ENCODE measurements at places on chromosomes 6 and 20.

DNA sequence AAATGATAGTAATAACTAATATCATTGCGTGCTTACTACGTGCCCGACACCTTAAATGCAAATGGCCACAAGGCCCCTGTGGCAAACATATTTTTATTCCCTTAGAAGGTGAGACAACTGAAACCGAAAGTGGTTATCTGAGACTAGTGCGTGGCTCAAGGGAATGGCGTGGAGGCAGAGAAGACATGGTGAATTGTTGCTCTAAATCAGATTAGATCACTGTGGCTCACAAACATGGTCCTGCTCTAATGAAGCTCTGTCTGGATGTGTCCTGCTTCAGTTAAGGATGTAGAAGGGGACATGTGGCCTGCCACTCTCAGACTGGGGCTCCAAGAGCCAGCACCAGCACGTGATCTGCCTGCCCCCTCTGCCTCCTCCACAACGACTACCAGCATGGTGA is 124.2 kb upstream of the GMDS start:
- no peak for DNase-seq

GRCh38 chr6:150723857-150724256 is 124.2 kb downstream of the PLEKHG1 start:
- DNase-seq, result no peak

DNA sequence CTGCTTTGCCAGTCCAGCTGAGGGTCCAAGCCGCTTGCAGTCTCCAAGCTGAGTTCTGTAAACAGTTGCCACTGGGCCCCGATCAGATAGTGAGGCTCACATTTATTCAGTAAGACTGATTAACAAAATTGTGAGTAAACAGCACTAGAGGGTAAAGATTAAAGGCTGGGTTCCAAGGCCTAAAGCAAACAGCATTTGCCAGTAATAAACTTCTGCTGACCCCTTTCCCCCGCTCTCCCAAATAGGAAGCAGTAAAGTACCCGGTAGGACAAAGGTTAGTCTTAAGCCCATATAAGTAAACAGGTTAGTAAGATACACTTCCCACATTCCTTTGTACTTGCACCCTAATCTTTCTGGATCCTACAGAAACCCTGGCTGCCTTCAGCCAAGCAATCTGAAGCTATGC is 181.8 kb downstream of the MEI4 start:
- no peak for DNase-seq

- no peak for DNase-seq
Observed at GRCh38 chr6:34717466-34717865, 20.9 kb upstream of the ILRUN start.

GRCh38 chr6:120671519-120671918 is 662.8 kb downstream of the TBC1D32 start:
- DNase-seq, result no peak

- no peak for DNase-seq
Observed at GRCh38 chr20:38751360-38751976, 3.2 kb downstream of the ACTR5 start.

- DNase-seq, result no peak
Observed at GRCh38 chr6:106005013-106005412, 81.1 kb upstream of the PRDM1 start.

DNA sequence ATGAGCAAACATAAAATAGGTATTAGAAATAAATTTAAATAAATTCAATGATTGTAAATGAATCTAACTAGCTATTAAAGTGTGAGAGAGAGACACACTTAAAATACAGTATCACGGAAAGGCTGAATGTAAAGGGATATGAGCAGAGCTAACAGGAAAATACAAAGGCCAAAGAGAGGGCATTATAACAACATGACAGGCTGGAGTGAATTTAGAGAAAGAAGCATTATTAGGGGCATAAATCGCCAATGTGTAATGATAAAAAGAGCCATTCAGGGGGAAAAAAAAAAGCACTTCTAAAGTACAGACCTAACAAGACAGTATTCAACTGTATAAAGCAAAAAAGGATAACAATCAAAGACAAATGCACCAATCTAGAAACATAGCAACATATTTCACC is 28.1 kb downstream of the DACT2 start:
- no peak for DNase-seq

DNA sequence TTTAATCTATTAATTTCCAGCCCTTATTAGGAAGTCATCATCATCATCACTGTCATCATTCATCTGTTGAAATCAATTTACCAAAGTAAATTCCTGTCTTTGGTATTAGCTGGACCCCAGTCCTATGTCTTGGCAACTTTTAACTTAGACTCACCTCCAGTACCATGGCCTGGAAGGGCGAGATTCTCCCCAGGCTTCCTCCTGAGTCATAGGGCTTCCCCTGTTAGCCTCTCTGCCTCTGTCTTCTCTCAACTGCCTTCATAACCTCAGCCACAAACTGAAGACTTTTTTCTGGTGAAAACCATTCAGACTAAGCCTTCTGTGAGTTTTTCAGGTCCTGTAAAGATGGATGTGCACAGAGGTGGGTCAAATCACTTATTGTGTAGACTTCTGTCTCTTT is 95.0 kb downstream of the NKAIN2 start:
- no peak for DNase-seq

- DNase-seq, result no peak
Observed at GRCh38 chr20:44405257-44405656, 49.8 kb downstream of the HNF4A start.

- DNase-seq, result no peak
Observed at GRCh38 chr6:112332274-112332673, 14.9 kb upstream of the RFPL4B start.

DNA sequence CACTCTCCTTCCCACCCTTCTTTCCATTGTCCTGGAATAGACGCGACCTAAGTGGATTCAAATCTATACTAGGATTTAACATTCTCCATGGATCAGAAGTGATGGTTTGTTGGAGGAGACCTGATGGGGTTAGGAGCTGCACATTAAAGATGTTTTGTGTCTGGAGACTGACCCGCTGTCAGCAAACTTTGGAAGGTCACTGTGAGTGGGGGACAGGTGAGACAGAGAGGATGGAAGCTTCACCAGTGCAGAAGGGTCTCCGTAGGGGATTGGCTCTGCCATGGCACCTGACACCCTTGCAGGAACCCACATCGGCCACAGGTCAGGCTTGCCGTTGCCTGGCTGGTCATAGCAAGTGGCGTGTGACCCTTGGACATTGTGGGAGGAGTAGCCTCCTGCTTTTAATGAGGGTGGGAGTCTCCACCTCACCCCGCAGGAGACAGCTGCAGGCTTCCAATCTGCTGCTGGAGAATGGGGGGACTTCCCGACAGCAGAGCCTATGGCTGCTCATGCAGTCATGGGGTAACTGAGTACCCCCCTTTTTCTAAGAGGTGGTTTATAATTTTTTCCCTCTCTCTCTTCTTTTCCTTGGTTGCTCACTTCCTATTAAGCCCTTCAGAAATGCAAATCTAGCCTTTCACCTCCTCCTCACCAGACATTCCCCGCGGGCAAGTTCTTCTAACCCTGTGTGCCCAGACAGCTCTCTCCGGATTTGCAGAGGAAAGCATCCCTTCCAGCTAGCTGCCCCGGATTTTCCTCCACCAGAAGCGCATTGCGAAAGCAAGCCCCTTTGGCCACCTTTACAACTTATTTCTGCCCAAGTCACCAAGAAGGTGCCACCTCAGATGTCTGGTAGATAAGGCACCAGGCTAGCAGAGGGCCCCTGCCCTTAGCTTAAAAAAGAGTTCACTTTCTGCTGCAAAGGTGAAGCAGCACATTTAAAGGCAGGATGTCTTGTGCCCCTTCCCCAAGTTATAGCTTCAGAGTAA is 53.5 kb downstream of the DACT2 start:
- DNase-seq, result no peak

DNA sequence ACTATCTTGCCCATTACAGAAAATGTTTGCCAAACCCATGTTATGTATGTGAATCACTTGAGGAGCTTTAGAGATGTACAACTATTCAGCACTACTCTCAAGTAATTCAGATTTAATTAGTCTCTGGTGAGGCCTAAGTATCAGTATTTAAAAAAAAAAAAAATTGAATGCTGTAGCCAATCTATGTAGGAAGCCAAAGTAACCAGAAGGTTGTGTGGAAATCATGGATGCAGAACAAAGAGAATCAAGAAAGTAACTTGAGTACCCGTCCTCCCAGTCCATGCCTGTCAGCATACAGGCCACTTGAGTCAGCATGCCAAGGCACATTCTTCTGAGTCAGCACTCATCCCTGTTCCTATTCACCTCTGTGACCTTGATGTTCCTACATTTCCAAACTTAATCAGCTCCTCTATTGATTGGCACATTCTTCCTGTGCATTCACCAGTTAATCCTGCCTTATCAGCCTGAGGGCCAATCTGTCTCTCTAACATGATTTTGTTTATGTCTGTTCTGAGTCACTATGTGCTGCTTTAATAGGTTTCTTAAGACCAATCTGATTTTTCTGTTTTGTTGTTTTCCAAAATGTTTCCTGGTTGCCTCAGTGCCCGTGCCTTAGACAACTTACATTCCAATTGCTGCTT is 165.6 kb downstream of the KCNQ5 start:
- DNase-seq, result no peak

- no peak for DNase-seq
Observed at GRCh38 chr6:98657764-98658163, 176.6 kb upstream of the POU3F2 start.

DNA sequence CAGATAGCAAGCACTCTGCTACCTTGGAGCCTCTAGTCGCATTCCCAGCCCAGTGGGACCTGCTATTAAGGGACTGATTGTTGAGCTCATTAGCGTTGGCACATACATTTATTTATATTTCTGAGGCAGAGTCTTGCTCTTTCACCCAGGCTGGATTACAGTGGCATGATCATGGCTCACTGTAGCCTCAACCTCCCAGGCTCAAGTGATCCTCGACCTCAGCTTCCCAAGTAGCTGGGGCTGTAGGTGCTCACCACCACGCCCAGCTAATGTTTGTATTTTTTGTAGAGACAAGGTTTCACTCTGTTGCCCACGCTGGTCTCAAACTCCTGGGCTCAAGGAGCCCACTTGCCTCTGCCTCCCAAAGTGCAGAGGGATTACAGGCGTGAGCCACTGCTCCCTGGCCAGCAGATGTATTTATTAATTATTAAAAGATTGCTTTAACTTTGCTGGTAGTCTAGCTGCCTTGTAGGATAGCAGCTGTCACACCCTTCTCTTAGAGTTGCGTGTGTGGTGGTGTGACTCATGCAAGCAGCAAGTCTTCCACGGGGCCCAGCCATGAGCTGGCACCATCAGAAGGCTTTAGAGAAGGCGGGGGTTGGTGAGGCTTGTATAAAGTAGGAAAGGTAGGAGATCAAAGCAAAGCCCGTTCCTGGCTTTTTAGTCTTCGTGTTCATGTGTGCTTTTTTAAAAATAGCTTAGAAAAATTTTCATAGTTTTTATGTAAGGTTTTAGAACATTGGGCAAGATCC is 16.5 kb downstream of the ACTR5 start:
- no peak for DNase-seq

DNA sequence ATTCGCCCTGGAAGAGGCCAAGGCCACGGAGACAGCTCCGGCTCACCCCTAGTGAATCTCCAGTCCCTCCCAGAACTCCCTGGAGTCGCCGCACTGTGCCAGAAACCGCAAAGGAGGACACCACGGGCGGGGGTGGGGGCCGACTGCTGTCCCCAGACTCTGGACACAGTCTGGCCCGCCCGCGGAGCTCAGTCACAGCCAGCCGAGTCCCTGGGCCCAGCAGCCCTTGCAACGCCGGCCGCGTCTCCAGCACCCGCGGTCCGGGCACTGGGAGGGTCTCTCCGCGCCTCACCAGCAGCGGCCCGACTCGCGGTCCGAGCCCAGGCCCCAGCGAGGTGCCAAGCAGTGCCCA is 518 bp downstream of the PEX6 start:
- DNase-seq, result no peak

DNA sequence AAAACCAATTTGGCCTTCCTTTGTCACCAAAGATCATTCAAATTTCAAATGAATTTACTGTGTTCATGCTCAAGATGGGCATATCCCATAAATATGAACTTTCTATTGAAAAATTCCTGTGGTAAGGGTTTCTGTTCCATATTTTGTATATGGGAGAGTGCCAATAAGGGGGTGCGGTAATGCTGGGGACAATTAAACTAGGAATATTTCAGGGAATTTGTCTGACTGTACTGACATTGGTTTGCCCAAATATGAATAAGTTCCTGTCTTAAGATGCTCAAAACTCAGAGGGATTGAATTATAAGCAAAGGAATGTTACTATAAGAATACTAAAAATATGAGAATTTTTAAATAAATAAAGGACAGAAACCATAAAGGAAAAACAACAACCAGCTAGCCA is 553.0 kb upstream of the MARCKS start:
- DNase-seq, result no peak

- DNase-seq, result no peak
Observed at GRCh38 chr6:16929809-16930208, 168.5 kb upstream of the ATXN1 start.

GRCh38 chr20:53402233-53403005 is 191.2 kb downstream of the ZNF217 start:
- no peak for DNase-seq

DNA sequence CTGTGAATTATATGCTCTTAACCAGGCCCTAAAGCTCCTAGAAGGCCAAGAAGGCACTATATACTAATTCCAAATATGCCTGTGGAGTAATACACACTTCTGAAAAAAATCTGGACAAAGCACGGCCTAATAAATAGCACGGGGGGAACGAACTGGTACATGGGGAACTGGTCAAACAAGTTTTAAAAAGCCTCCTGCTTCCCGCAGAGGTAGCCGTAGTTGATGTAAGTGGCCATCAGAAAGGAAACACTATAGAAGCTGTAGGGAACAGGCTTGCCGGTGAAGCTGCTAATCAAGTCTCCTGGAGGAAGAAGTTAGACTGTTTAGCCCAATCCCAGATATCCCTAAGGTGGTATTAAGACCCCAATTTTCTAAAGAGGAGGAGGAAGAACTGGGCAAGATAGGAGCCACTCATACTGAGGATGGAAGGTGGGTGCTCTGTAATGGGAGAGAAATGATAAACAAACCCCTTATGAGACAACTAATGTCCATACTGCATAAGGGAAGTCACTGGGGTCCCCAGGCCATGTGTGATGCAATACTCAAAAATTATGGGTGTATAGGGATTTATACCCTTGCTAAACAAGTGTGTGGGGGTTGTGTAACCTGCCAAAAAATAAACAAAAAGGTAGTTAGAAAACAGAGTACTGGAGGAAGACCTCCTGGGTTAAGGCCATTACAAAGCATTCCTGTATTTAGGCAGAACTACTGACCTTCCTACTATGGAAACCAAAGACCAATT is 27.1 kb upstream of the ZNF318 start:
- DNase-seq, result no peak
